GM04503 (cell line): ENCODE measurements at places on chromosomes 7 and 10.

- DNase-seq = no peak
These were observed 16.6 kb downstream of the MINDY3 start for GRCh38 chr10:15843695-15844094.

- DNase-seq = no peak
These were observed 43.7 kb downstream of the UNC5B start for GRCh38 chr10:71255808-71256660.

DNA sequence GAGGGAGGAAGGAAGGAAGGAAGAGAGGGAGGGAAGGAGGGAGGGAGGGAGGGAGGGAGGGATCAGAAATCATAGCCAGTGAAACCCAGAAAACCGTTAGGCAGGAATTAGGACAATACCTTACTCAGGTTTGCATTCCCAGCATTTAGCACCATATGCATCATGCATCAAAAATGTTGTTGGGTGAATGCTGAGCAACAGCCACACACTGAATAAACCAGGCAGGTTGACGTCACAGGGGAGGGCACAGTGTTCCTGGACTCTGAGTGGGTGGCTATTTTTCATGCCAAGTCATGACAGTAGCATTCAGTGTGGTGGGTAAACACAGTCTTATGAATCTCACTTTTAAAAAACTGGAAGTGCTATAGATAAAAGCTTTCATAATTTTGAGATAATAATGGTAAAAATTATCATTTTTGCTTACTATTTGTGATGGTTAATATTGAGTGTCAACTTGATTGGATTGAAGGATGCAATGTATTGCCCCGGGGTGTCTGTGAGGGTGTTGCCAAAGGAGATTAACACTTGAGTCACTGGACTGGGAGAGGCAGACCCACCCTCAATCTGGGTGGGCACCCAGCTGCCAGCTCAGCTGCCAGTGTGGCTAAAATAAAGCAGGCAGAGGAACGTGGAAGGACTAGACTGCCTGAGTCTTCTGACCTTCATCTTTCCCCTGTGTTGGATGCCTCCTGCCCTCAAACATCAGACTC, 199.1 kb upstream of the PRKCQ start:
- DNase-seq = peak; percentile 93

GRCh38 chr7:39949971-39950472, at the start of gene CDK13:
CDK13 (plus strand) TSS chr7:39950256; CDS start chr7:39950642, 386 bp downstream.
- DNase-seq = no peak

GRCh38 chr7:95971716-95972115, 199.4 kb downstream of the DYNC1I1 start:
- no peak for DNase-seq

- DNase-seq = no peak
These were observed 128.0 kb downstream of the GLI3 start for GRCh38 chr7:42108803-42109528.

DNA sequence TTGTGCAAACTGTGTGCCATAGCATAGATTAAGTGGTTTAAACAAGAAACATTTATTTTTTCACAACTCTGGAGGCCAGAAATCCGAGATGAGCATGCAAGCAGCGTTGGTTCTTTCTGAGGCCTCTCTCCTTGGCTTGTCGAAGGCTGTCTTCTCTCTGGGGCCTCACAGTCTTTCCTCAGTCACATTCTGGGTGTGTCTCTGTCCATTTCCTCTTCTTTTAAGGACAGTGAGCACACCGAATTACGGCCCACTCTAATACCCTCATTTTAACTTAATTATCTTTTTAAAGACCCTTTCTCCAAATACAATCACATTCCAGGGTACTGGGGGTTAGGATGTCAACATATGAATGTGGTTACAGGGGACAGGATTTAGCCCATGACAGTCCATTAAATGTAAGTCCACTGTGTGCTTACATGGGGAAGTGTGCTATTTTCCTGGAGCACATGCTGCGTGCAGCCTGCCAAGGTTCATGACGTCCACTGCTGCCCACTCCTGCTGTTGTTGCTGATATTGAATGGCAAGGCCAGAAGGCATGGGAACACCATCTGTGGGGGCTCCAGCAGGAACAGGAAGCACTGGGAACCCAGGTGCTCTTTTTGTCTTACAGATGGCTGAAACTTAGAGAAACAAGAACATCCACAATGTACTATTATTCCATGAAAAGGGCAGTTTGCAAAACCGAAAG, 365.5 kb downstream of the GALNT17 start:
- no peak for DNase-seq

DNA sequence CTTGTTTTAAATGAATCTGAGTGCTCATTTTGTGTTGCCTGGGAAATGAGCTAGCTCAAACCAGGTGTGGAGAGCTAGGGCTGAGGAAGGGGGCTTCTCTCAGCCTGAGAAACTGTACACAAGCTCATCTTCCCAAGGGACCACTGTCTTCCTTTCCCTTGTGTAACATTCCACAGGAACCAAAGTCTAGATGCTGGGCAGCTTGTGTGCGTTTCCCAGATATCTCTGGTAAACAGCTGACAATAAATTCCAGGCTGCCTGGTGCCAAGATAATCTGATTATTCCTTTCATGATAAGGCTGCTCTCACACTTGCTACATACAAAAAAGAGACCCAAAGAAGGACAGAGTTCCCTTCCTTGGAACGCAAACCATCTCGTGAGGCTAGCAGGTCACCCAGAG, 33.1 kb upstream of the MKLN1 start:
- DNase-seq = no peak

GRCh38 chr10:133440633-133441285, 13.0 kb upstream of the SCART1 start:
- no peak for DNase-seq

DNA sequence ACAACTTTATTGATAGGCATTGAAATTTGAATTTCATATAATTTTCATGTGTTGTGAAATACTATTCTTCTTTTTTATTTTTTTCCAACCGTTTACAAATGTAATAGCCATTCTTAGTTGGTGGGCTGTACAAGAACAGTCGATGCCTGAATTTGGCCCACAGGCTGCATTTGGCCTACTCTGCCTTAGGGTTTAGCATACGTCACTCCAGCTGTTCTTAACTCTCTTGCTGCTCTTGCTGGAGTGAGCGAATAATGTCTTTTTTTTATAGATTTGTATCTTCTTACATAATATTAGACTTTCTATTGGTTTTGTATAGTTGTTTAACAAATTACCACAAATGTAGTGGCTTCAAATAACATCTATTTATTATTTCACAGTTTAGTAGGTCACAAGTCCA, 163.4 kb upstream of the MKI67 start:
- no peak for DNase-seq

- no peak for DNase-seq
These were observed 8.9 kb downstream of the COL17A1 start for GRCh38 chr10:104076743-104077160.

- no peak for DNase-seq
These were observed 510.9 kb downstream of the RPS24 start for GRCh38 chr10:78544423-78545090.

- DNase-seq = no peak
These were observed 630.8 kb downstream of the ANKRD7 start for GRCh38 chr7:118855290-118855689.

GRCh38 chr7:104005197-104005596, 15.7 kb upstream of the RELN start:
- DNase-seq = no peak

- DNase-seq = no peak
These were observed 113.7 kb downstream of the CSTF2T start for GRCh38 chr10:51585742-51586141.

- DNase-seq = no peak
These were observed 1.2 kb upstream of the INPP5A start for GRCh38 chr10:132536241-132536876.

DNA sequence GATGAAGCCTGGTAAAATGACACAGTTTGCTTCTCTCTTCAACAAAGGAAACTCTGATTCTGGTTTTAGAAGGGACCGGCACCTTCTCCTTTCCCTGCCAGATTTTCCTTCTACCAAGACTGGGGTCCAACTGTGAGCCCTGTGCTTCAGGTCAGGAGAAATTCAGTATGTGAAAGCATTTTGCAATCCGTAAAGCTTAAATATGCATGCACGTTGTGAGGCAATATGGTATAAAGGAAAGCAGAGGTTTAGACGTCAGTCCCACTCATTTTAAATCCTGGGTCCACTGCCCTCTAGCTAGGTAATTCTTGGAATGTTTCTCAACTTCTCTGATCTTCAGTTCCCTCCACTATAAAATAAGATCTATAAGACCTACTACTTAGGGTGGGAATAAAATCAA, 359.0 kb upstream of the NPSR1 start:
- DNase-seq = no peak

DNA sequence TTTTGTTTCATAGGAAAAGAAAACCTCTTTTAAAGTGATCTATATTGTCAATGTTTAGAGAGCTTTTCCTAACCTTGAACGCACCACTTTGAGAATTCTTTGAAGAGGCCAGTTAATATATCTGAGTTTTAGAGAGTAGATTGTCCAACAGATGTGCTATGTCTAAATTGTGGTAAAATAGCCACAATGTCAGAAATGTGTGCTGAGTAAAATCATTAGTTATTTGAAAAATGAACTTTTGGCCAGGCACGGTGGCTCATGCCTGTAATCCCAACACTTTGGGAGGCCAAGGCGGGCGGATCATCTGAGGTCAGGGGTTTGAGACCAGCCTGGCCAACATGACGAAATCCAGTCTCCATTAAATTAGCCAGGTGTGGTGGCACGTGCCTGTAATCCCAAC, 61.6 kb upstream of the KIAA1217 start:
- DNase-seq = no peak

DNA sequence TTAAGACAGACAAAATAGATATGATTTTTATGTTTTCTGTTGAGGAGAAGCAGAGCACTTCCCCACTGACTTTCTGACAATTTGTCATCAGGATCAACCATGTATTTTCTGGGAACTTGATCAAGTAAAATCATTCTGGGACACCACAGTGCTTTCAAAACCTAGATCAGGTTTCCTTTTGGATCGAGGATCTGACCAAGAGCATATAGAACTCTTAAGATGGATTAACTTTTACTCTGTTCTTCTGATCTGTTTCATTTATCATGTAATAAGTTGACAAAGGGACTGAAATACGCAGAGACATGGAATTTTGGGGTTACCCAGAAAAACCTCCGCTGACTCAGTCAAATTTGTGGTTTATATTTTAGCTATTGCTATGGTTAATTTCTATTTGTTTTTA, 136.0 kb upstream of the WNT16 start:
- no peak for DNase-seq

DNA sequence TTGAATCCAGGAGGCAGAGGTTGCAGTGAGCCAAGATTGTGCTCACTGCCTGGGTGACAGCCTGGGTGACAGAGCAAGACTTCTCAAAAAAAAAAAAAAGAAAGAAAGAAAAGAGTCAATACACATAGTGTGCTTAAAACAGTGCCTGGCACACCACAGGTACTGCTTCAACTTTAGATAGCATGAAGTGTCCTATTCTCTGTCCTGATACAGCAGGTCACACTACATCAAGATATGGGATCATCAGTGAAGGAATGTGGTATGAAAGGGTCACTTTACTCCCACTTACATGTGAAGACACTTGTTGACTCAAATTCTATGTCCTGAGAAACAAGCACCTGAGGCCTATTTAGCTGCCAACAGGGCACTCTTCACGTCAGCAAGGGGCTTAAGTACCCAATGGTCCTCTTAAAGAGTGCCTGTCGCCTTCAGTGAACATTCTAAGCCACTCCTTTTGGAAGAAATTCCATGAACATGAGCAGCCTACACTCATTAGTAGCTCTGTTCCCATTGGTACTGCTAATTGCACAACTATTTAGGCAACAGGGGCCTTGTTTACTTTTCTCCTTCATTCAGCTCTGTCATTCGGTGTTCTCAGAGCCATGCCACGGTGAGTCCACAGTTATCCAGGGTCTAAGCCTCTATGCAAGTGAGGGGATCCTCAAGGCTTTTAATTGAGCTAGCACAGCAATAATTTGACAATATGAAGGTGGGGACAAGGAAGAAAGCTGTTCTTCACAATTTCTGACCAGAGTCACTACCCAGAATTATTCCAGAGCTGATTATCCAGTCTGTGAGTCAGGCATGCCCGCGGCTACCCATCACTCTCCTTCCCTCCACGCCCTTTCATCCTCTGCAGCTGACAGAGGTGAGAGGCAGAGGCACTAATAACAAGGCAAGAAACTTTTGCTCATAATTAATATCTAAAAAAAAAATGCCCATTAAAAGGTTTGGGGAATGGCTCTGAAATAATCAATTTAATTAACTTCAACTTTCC, 56.6 kb upstream of the PTN start:
- DNase-seq = peak; percentile 51

DNA sequence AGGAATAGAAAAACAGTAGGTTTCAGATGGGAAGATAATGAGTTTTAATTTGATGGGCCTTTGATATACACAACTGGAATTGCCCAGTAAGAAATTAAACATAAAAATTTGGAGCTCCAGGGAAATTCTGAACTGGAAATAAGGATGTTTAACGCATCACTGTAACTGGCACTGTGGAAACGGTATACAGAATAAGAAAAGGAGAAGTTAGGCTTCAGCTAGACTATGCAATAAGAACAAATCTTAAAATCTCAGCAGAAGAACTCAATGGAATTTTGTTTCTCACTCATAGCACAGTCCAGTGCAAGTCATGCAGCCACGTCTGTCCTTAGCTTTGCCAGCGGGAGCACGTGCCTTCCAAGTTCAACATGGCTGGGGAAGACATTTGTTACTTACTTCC, 52.9 kb upstream of the FGL2 start:
- DNase-seq = no peak

- no peak for DNase-seq
These were observed 358.7 kb downstream of the PHF14 start for GRCh38 chr7:11332186-11332864.

GRCh38 chr10:19930936-19931893, 115.0 kb downstream of the PLXDC2 start:
- DNase-seq = no peak

DNA sequence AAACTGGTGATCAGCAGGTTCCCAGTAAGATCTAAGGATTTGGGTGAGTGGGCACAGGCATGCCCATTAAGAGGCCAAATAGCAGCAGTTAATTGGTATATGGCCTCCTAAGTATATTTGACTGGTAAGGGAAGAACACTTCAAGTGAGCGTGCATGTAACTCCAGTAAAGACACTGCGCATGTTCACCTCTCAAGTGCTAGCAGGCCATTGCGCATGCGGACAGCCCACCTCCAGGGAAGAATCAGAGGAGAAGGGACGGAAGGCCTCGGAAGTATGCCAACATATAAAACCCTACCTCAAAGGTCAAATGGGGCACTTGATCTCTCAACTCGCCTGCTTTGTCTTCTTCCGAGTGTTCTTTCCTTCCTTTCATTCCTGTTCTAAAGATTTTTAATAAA, 118.0 kb downstream of the ARL5B start:
- DNase-seq = no peak

DNA sequence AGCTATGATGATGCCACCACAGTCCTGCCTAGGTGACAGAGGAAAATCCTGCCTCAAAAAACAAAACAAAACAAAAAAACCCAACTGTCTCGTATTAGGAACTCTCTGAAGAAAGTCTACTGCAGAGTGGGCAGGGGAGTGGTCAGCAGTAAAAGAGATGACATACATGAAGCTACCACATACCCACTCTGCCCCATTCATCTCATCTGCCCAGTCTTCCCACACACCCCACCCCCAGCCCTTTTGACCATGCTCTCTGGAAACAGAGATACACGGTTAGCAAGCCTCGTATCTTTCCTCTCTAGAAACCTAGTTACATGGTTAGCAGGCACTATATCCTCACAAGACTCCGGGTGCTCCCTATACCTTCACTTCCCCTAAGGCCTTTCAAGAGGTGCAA, 8.3 kb downstream of the SLC37A3 start:
- no peak for DNase-seq

GRCh38 chr10:72336259-72337038, 18.3 kb downstream of the DNAJB12 start:
- no peak for DNase-seq
